ENCODE measurements at places on chromosomes 13 and 19.

DNA sequence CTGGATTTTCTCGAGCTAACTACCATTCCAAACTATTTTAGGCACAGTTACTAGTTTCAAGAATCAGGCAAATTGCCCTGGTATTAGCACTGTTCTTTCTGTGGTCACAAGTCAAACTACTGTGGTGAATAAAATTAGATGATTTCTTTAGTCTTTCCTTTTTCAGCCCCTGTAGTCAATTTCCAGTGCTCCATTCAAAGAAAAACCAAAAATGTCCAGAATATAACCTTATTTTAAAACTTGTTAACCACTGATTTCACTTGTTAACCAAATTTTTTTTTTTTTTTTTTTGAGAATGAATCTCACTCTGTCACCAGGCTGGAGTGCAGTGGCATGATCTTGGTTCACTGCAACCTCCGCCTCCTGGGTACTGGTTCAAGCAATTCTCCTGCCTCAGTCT lies 50.6 kb upstream of the USPL1 start:
- DNase-seq, result no peak

DNA sequence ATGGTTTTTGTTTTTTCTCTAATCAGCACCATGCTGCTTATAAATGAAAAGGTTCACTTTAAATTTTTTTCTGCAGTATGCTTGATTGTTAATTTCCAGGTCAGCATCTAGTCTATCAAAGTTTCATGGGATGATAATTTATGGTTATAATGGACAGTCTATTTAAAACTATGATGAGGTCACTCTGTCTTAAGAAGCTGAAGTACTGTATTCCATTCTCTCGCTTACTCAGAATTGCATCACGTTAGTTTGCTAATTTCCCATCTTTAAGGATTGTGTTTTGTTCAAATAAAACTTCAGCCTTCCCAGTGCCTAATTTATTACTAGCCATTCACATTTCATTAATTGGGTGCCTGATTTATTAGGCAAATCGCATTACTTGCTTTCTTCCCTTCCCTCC lies 94.3 kb downstream of the GPC6 start:
- no peak for DNase-seq

- DNase-seq, result no peak
These were observed 1.8 kb downstream of the DBP start for GRCh38 chr19:48635263-48635965.

DNA sequence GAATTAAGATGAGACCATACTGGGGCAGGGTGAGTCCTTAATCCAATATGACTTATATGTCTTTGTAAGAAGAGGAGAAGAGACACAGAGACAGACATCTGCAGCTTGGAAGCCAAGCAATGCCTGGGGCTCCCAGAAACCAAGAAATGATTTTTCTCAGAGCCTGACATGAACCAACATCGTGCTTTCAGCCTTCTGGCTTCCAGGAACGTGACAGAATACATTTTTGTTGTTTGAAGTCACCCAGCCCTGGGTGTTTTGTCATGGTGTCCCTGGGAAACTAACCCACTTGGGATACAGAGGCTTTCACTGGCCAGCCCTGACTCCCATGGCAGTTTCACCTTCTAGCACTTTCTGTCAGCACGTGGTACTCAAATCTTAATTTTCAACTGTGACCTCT lies 95.3 kb upstream of the SLC10A2 start:
- DNase-seq, result no peak

DNA sequence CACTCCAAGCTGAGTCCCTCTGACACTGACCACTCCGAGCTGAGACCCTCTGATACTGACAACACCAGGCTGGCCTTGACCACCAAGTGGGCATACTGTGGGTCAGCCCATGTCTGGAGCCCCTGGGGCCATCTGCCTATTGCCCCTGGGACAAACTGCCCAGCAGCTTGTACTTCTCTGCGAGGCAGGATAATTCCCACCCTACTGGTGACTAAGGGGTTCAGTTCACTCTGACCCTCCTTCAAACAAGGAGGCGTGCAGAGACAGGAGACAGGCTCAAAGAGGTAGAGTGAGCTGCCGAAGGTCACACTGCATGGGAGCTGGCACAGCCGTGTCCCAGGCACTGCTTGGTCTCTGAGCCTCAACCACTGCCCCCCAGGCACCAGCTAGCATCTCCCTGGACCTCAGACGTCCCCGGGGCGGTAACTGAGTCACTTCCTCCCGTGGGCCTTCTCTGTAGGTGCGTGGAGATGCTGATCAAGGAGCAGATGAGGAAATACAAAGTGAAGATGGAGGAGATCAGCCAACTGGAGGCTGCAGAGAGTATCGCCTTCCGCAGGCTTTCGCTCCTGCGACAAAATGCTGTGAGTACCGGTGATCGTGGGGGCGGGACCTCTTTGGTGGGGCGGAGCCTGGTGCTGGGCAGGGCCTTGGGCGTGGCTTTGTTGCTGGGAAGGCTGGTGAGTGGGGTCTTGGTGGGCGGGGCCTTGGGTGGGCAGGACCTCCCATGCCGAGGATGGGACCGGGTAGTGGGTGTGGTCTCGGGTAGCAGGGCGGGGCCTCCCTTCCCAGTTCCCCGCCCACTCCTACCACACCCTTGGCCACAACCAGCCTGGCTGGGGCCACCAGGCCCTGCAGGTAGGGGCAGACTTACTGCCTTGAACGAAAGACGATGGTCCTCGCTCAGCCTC lies 5.8 kb upstream of the USE1 start:
- no peak for DNase-seq

GRCh38 chr13:107964395-107964794 lies 250.9 kb downstream of the LIG4 start:
- DNase-seq, result peak; percentile 75

- no peak for DNase-seq
These were observed 401.7 kb downstream of the GPC6 start for GRCh38 chr13:93628136-93628797.

DNA sequence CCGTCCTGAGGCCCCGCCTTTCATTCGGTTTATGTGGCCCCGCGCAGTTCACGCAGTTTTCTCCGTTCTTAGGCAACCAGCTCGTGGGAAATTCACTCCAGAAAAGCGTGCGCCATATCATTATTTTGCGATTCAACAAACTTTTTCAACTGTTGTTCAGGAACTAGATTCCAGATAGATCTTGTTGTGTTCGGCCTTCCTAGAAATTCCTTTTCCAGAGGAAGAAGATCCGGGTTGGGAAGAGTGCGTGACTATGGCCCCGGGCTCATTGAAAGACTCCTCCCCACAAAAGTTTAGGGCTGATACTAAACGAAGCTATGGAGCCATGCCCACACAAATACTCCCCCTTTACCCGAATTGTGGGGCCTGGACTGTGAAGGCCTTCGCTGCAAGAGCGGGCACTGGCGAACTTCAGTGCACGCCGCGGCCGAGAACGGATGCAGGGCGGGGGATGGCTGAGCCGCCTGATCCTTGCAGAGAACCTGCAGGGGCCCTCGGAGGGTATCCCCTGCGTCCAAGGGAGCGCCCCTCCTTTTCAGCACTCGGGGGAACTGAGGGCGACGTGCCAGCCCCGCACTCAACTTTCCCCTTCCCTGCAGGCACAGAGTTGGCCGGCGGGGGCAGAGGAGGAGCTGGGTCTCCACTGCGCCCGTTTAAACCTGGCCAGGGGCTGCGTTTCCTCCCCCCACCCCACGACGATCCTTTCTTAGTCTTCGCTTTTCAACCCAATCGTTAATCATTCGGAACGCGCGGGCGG lies 904 bp upstream of the SOX1 start:
- no peak for DNase-seq

DNA sequence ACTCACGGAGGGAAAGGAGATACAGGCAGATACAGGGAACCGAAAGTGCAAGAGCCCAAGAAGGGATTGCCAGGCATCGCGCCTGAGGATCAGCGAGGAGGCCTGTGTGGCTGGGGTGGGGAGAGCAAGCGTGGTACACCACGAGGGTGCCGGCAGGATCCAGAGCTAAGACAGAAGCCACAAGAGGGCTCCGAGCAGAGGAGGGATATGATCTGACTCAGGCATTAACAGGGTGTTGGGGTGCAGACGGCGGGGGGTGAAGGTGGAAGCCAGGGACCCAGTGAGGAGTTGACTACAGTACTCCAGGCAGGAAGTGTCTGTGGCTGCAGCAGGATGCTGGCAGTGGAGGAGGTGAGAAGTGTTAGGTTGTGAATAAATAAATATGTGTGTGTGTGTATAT lies 5.4 kb upstream of the PPP1R37 start:
- no peak for DNase-seq

DNA sequence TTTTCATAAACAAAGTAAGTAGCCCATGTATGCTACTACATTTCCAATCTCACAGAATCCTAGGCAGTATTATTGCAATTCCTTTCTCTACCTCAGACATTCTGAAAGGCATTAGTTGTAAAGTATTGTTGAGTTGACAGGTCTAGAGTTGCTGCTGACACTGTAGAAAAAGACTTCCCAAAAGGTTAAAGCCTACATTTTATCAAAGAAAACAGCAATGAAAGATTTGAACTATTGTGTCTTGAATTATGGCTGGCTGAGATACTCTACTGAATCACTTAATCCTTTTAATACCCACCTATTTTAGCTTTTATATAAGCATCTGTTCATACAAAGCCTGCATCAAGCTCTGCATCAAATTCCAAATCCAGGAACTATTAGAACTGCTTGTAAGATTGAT lies 1082.0 kb downstream of the OLFM4 start:
- no peak for DNase-seq

DNA sequence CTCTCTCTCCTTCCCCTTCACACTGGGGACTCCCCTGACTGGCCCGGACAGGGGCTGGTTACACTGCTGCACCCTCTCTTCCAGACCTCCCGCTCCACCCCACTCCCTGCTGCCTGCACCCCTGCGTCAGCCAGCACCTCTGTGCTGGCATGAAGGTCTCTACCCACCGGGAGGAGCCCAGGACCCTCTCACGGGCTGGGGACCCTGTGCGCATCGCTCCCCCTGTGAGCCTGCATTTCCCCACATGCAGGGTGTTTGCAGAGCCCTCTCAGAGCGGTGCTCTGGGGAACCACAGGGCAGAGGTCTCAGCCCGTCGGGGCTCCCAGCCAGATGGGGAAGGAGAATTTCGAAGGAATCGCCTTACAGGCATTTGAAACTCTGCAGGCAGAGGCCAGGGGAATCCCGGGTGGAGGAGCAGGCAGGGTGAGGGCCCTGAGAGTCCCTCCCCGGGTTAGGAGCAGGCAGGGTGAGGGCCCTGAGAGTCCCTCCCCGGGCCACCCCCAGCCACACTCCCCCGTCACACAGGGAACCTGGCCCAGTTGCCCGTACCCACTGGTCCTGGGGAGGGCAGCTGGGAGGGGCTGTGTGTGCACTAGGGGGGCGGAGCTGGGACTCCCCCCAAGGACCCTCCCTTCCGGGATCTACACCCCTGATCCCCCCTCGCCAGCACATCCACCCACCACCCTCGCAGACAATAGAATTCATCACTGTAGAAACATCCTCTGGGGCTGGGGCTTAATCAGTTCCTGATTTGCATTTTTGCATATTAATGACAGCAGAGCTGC lies 16.3 kb upstream of the TCF3 start:
- no peak for DNase-seq

GRCh38 chr13:100476963-100477362 lies 111.6 kb downstream of the GGACT start:
- DNase-seq, result no peak

- no peak for DNase-seq
These were observed 1.6 kb upstream of the LRRC25 start for GRCh38 chr19:18399008-18399407.

DNA sequence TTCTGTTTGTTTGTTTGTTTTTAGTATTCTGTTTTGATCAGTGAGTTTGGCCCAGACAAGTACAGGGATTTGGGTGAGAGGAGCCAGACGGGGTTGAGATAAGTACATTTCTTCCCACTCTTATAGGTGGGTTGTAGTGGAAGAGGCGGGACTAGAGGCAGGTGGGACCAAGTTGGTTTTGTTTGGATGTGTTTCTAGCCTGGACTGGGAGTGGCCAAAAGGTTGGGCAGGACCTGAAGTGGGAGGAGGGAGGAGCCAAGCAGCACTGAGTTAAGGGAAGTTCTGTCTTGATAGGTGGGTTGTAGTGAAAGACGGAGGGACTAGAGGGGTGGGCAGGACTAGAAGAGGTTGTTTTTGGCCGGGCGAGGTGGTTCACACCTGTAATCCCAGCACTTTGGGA lies 9.0 kb downstream of the DNASE2 start:
- DNase-seq, result no peak

DNA sequence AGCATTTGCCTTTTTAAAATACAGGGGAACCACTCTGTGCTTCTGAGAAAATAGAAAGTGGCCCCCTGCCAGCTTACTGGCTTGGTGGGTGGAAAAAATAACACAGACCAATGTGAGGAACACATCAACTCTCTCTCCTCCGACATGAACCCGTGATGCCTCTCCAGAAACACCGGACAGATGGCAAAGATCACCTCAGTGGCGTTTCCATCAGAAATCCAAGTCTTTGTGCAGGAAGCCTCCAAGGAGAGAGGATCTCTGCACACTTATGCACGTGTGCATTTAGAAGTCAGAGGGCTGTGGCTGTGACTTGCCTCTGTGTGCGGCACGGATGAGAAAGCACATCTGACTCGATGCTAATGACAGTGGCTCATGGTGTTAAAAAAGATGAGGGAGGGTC lies 112.3 kb upstream of the KLF12 start:
- no peak for DNase-seq

DNA sequence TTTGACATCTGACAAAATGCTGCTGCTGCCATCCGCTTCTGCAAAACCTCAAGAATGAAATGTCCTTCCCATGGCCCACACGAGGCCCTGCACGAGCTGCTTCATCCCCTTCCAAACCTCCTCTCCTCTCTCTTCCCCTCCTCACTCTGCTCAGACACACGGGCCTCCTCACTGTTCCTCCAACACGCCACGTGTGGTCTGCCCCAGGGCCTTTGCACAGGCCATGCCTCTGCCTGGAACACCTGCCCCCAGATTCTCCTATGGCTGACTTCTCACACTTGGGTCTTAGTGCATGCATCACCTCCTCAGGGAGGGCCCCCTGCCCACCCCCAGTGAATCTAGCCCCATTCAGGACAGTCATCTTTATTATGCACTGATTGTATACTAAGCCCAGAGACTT lies 15.9 kb downstream of the NRTN start:
- no peak for DNase-seq

- DNase-seq, result no peak
These were observed 977 bp downstream of the EPHX3 start for GRCh38 chr19:15231271-15231670.

- no peak for DNase-seq
These were observed 14.9 kb upstream of the FEM1A start for GRCh38 chr19:4776436-4777211.

DNA sequence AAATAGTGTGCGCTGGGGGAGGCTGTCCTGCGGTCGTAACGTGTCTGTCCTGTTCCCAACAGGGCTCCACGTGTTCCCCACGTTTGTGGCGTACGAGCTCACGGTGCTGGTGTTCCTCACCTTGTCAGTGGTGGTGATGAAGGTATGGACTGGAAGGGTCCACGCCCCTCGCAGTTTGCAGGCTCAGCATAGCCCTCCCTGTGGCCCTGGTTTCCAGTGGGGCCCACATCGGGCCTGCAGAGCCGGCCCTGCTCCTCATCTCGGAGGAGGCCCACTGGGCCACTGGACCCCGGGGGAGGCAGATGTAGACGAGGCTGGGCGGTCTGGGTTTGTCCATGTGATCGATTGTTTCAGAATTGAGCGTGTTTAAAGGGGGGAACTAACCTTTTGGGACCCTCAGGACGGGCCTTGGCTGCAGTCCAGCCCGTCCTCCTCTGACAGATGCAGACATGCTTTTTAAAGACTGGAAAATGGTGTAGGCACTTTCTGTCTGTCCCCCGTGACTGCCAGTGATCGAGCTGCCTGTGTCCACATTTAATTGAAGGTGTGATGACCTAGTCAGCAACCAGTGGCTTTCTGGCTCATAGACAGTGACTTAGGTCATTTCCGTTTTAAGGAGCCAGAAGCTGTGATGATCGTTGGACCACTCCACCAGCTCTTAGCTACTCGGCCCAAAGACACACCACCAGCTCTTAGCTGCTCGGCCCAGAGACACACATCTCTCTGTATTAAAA lies 37.1 kb upstream of the TFDP1 start:
- no peak for DNase-seq
